ENCODE measurements at places on chromosomes 5 and 9. TPM values are rescaled to one million over a fixed set of nuclear protein-coding genes. Genes with fewer than 3 reads are reported as not detected.
A peak's percentile ranks its signal among the peaks of the same experiment; 100 is the strongest.

DNA sequence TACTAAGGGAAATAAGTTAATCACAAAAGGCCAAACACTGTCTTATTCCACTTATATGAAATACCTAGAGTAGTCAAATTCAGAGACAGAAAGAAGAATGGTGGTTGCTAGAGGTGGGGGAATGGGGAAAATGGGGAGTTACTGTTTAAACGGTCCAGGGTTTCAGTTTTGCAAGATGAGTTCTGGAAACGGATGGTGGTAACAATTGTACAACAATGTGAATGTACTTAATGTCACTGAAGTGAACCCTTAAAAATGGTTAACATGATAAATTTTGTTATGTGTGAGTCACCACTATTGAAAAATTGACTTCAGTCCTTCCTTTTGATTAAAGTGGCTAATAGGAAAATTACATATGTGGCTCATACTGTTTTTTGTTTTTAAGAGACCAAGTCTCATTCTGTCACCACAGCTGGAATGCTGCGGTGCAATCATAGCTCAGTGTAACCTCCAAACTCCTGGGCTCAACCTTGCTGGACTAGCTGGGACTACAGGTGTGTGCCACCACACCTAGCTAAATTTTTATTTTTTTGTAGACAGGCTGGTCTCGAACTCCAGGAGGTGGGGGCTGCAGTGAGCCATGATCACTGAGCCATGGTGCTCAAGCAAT is 8.7 kb downstream of the UBQLN1 start:
- no peak for DNase-seq

The CD74 gene
- total RNA-seq, result 8.9 TPM

- DNase-seq, result peak; percentile 48
Measured at GRCh38 chr5:139422307-139422893, 16.9 kb downstream of the DNAJC18 start.

- no peak for DNase-seq
Measured at GRCh38 chr5:180178531-180179441, 30.2 kb downstream of the RASGEF1C start.

The COL5A1 gene
- total RNA-seq, result 0.30 TPM

The ARHGEF37 gene
- 7.0 TPM for total RNA-seq

GRCh38 chr9:87746186-87746585 is 20.3 kb downstream of the CTSL start:
- DNase-seq, result no peak

The CD14 gene
- 0.42 TPM for total RNA-seq

The FGF18 gene
- total RNA-seq, result 0.96 TPM

DNA sequence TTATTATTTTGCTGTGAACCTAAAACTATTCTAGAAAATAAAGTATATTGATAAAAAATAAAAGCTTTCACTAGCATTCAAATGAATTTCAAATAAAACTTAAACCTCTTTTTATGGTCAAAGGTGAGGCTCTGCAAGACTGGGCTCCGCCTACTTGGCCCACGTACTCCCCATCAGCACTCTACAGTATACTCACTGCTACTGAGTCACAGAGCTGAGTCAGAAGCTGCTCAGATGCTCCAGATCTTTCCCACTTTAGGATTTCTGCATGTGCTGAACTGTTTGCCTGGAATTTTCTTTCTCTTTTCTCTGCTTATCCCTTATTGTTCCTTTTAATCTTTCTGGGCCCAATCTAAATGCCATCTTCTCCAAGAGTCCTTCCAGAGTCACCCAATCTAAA is 331.9 kb upstream of the CCNG1 start:
- DNase-seq, result no peak

The INSL6 gene
- not detected for total RNA-seq

The CDC20B gene
- total RNA-seq, result not detected

DNA sequence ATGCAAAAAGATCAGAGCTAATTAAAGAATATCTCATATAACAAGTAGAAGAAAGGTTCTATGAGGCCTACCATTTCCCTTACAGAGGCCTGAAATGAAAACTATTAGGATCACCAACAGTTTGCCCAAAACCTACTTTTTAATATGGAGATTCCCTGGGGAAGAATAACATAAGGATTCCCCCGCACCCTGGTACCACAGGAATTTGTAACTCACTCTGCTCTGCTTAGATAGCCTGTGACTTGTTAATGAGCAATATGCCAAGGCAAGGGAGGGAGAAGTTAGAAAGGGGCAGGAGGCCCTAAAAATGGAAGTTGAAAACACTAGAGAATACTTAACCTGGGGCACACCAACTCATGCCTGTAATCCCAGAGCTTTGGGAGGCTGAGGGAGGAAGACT is 107.0 kb downstream of the CDH6 start:
- DNase-seq, result no peak

The DNAJC18 gene
- total RNA-seq, result 5.7 TPM

The HTR1A gene
- not detected for total RNA-seq

GRCh38 chr5:167602067-167602466 is 689.4 kb upstream of the WWC1 start:
- DNase-seq, result no peak

The ARL14EPL gene
- total RNA-seq, result 22.9 TPM

DNA sequence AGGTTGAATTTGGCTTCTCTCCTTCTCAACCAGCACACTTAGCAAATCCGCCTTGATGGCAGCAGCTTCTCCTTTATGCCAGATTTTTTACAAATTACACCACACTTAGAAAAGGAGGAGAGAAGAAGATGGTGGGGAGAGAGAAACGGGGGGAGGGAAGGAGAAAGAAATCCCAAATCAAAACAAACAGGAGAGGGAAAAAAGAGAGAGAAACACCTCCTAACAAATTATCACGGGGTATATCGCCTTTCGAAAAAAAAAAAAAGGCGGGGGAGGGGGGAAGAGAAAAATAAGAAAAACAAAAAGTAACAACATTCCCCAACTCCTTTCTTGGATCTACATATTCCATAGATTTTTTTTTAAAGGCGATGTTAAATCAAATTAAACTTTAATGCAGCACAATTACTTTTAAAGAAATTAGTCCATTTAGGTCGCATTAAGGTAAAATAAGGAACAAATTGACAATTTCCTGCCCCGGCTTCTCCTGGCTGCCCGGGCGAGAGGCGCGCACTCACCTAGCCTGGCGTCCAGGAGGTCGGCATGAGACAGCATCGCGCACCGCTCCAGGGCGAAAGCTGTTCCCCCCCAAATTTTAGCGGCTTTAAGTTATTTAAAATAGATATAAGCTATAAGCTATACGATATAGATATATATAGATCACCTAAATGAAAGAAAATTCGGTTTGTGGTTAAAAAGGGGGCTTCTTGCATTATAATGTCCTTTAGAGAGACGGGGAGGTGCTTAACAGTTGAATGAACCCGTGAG is at the start of gene OTP:
OTP (minus strand) TSS at position 716 of the 765 bp plus-strand sequence; CDS start at position 552, 164 bp downstream.
- no peak for DNase-seq

The UHRF2 gene
- 40.6 TPM for total RNA-seq

GRCh38 chr5:132020568-132021339 is 9.3 kb upstream of the ACSL6 start:
- DNase-seq, result no peak

- DNase-seq, result no peak
Measured at GRCh38 chr9:72333709-72334108, 31.3 kb downstream of the ZFAND5 start.

GRCh38 chr9:128056887-128057723 is 10.0 kb downstream of the NAIF1 start:
- DNase-seq, result no peak

GRCh38 chr9:4138180-4138579 is 161.7 kb downstream of the GLIS3 start:
- no peak for DNase-seq

GRCh38 chr5:39783756-39784421 is 359.1 kb upstream of the DAB2 start:
- DNase-seq, result no peak

DNA sequence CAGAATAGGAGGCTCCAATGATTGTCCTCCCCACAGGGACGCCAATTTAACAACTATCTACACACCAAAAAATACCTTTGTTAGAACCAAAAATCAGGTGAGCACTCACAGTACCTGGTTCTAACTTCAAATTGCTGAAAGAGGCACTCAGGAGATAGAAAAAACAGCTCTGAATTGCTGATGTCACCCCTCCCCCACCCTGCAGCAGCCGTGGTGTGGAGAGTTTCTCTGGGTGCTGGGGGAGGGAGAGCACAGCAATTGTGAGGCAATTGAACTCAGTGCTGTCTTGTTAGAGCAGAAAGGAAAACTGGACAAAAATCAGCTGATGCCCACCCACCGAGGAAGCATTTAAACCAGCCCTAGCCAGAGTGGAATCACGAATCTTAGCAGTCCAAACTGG is 41.8 kb downstream of the TNFSF8 start:
- no peak for DNase-seq

DNA sequence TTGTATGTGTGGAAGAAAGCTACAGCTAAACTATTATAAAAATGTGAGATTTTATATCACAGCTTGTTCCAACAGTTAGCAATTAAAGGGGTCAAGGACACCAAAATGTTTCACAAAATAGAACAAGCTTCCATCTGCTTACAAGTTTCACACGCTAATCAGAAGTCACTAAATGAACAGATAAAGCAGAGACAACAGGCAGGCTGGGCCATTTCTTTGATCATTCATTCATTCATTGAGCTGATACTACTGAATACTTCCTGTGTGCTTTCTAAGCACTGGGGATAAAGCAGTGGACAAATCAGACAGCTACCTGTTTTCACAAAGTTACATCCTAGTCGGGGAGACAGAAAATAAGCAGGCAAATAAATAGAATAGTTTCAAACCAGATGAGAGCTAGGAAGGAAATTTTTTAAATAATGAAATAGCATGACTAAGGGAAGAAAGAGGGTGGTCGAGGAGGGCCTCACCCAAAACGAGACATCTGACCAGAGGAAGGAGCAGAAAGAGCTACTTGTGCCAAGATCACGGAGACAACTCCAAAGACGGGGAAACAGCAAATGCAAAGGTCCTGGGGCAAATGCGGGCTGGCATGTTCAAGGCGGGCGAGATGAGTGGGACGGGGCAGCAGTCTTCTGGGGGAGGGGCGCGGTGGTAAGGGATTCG is 1.2 kb downstream of the MAPK9 start:
- no peak for DNase-seq

DNA sequence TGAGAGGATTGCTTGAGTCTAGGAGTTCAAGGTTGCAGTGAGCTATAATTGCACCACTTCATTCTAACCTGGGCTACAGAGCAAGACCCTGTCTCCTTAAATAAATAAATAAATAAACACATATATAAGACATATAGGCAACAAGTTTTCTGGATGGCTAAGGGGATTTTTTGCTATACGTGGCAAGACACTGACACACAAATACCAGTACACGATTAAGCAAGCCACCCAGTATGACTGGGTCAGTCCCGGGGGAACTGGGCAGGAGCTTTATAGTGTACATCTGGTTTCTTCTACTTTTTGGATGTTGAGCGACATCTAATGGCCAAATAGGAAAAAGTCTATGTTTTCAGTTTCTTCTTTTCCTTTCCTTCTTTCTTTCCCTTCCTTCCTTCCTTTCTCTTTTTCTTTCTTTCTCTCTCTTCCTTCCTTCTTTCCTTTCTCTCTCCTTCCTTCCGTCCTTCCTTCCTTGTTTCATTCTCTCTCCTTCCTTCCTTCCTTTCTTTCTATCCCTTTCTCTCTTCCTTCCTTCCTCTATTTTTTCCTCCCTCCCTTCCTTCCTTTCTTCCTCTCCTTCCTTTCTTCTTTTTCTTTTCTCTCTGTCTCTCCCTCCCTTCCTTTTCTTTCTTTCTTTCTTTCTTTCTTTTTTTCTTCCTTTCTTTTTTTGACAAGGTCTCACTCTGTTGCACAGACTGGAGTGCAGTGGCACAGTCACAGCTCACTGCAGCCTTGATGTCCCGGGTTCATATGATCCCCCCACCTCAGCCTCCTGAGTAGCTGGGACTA is 47.0 kb upstream of the PLIN2 start:
- peak; percentile 34 for DNase-seq

- DNase-seq, result no peak
Measured at GRCh38 chr5:87954121-87954520, 314.5 kb downstream of the TMEM161B start.

GRCh38 chr9:2336055-2336454 is 285.5 kb upstream of the VLDLR start:
- DNase-seq, result no peak

The OR13C9 gene
- not detected for total RNA-seq

GRCh38 chr5:76941000-76941399 is 11.8 kb upstream of the CRHBP start:
- DNase-seq, result no peak

GRCh38 chr5:106085136-106085535 is 1585.6 kb downstream of the EFNA5 start:
- DNase-seq, result no peak

The COX7C gene
- total RNA-seq, result 550 TPM

The SH2D3C gene
- 1.3 TPM for total RNA-seq

GRCh38 chr5:177426566-177427210 is at the start of gene GRK6:
Gene GRK6, plus strand, starts transcription at chr5:177426676. Its CDS starts 170 bp downstream, at chr5:177426846.
- DNase-seq, result no peak

The FOCAD gene
- 40.7 TPM for total RNA-seq

GRCh38 chr5:16855485-16855884 is 80.6 kb downstream of the MYO10 start:
- no peak for DNase-seq

DNA sequence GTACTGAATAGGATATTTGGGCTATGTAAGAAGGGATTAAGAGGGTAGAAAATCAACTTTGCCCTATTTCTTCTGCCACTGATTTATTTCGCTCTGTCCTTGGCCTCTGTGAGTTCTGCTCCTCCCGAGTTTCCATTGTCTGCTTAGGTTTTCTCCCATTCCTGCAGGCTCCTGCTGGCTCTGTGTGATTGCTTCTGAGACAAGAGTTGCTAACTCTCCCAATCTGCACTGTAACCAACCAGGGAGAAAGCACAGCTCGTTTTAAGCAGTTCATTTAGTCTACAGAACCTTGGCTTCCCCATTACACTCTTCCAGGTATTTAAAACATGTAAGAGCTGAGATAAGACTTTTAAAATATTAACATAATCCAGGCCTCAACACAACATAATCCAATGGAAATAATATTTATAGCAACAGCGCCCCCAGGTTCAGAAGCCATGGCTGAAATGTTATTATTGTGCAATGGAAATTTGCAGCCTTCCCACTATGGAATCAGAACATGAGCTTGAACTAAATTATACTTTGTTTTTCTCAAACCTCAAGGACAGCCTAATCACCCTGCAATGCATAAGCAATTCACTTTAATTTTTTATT is 203.5 kb downstream of the ERCC6L2 start:
- no peak for DNase-seq

GRCh38 chr5:151173711-151174611 is 16.4 kb upstream of the ANXA6 start:
- DNase-seq, result no peak

The FAXDC2 gene
- 0.22 TPM for total RNA-seq

The PDGFRB gene
- total RNA-seq, result 0.34 TPM

DNA sequence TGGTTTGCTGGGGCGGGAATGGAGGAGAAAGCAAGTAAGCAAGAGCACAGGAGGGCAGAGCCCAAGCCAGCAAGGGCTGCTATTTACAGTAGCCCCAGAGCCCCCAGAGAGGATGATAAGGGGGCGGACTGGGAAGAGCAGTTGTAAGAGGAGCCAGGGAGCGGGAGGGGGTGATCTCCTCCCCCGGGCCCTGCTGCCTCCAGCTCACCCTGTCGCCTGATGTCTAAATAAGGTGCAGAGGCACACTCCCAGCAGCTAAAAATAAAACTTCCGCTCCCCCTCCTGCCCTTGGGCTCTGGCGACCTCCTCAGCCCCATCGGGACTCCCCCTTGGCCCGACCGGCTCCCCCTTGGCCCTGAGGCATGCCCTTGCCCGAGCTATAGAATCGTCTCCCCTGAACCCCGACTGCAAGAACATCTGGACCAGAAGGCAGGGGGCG is 14.4 kb upstream of the CCDC69 start:
- DNase-seq, result no peak

GRCh38 chr5:64595031-64595855 is 89.4 kb downstream of the RGS7BP start:
- no peak for DNase-seq

All from HCT116 (cell line).